Activated T-helper 1 cell treated with anti-CD3 and anti-CD28 coated beads, Interleukin-12 subunit alpha, Interleukin-12 subunit beta, Interleukin-2, Interleukin-4 antibody, amounts not matched to agents 30 ng/mL and 10 ng/mL and 1 ng/mL, durations not matched to agents 14 hours and 24 hours and 36 hours (primary cell): ENCODE measurements at places on chromosomes 7 and 10.

DNA sequence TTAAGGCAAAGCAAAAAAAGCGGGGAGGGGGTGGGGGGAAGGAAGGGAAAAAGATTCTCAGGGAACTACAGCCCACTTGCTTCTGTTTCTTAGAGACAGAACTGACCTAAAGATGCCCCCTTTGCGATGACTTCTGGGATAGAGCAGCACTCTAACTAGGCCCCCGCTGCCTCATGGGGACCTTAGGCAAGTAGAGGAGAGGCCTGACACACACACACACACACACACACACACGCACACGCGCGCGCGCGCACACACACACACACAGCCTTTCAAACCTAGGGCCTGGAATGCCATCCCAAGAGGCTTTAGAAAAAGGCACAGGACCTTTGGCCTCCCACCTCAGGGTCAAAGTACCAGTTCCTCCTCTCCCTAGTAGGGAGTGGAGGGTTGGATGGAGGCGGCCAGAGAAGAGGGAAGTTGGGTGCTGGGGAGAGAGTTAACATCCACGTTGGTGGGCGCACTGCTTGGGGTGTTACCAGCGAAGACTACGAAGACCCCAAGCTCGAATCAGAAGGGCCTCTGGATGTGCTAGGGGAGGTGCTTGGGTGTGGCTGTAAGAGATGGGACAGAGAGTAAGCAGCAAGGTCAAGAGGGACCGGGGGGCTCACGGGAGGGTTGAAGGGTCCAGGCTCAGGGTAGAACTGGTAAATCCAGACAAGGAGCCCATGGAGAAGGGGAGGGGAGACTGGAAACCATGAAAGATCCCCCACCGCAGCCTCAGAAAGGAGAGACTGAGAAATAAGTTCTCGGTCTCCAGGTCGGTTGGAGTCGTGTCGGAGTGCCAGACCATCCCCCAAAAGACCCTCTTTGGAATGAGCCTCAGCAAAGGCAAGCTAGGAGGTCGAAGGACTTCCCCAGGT lies 1.2 kb upstream of the COL1A2 start:
- H3K4me1 ChIP-seq: peaks cover 35% of the 10 kb centered on the region
- no peak overlapping the region for H3K27ac ChIP-seq
- DNase-seq: no peak
- H3K27me3 ChIP-seq: no peaks in the 10 kb centered on the region
- H3K36me3 ChIP-seq: no peaks in the 10 kb centered on the region

- H3K27ac ChIP-seq: no peak overlapping the region
- no peak overlapping the region for H3K4me3 ChIP-seq
- no peaks in the 10 kb centered on the region for H3K36me3 ChIP-seq
- no peaks in the 10 kb centered on the region for H3K4me1 ChIP-seq
Measured at GRCh38 chr10:37632641-37633040, 224.8 kb downstream of the ZNF248 start.

DNA sequence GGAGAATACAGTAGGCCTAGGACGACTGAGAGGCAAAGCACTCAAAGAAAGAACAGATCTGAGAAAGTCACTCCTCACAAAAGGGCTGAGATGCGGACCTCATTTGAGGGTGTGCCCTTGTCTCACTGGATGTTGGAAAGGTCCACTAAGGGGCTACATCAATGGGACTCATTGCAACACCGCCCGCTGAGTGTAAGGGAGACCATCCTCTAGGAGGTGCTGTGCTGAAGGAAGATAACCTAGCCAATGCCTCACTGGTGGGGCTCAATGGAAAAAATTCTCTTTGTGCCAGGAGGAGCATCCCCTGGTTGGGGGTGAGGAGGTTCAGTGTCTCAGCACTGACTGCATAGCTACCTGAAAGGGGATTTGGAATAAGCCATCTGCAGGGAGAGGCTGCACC lies 758.7 kb upstream of the CELF2 start:
- H3K4me3 ChIP-seq: no peak overlapping the region
- no peak overlapping the region for H3K27ac ChIP-seq
- no peaks in the 10 kb centered on the region for H3K36me3 ChIP-seq

DNA sequence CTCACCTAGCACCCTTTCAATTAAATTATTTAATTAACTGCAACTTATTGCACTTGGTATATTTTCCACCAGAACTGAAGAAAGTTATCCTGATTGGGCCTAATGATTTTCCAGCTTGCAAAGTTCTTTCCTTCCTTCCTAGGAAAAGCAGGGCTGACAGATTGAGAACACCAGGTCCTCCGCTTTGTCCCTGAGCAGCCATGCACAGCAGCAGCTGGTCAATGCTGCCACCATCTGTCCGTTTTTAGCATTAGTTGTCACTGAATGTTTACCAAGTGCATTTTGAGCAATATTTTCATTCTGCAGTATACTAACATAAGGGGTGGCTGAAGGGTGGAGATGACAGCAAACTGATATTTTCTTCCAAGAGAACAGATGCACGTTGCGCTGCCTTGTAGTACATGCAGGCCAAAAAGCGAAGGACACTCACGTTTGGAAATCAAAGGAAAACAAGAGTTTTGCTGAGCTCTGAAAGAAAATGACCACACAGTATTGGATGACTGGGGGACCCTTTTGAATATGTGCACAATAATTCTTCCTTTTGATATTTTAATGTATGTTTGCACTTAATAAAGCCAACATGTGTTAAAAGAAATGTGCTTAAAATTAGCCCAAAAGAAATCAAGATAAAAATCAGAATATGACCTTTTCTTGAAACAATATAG lies 248.8 kb upstream of the PTN start:
- no peak overlapping the region for H3K27ac ChIP-seq
- H3K4me3 ChIP-seq: no peak overlapping the region
- H3K27me3 ChIP-seq: no peaks in the 10 kb centered on the region
- H3K4me1 ChIP-seq: no peaks in the 10 kb centered on the region
- H3K36me3 ChIP-seq: no peaks in the 10 kb centered on the region

DNA sequence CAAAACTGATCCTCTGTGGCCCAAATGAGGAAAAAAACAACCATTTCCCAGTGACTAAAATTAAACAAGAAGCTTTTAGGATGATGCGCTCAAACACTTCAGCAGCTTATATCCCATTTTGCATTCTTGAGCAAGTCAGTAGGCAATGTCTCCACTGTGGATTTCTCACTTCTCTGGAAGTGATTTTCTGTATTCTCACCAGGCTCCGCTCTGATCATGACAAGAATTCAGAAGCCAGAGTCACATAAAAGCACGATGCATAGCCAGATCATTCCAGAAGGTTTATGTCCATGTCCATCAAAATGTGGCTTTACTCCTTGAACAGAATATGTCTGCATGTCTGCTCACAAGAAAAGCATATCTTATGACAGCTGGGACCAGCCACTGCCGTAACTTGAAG lies 481.4 kb downstream of the ADRA2A start:
- no peak for DNase-seq
- no peaks in the 10 kb centered on the region for H3K4me1 ChIP-seq
- no peaks in the 10 kb centered on the region for H3K36me3 ChIP-seq

DNA sequence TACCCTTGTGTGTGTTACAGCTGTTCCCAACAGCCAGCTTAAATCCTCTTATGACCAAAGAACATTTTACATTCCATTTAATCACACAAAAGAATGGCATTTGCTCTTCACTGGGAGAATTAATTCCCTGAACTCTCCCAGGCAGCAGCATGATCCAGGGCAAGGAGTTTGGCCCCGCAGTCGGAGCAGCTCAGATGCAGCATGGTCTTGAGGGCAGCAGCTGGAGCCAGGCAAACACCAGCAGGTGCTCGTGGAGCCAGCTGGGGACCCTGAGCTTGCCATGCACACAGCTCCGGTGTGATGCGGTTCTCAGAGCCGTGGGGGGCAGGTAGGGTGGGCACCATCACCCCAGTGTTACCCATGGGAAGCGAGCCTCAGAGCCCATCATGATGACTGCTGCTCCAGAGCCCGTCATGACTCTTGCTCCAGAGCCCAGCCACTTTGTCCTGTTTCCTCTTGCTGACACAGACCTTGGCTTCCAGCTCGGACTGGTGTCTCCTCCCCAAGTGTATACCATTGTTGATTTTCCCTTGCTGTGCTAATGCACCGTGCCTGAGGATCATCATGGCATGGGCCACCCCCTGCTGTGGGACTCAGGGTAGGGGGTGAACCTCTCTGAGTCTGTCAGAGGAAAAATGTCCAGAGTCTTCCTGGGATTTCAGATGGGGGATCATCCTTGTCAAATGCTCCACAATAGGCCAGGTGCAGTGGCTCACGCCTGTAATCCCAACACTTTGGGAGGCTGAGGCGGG lies 75.8 kb downstream of the ZRANB1 start:
- no peak overlapping the region for H3K4me3 ChIP-seq
- H3K4me1 ChIP-seq: peaks cover 4% of the 10 kb centered on the region
- no peak overlapping the region for H3K27ac ChIP-seq
- H3K27me3 ChIP-seq: peaks cover 8% of the 10 kb centered on the region
- DNase-seq: no peak

- no peak overlapping the region for H3K27ac ChIP-seq
- DNase-seq: no peak
- H3K4me1 ChIP-seq: peaks cover 16% of the 10 kb centered on the region
- H3K4me3 ChIP-seq: no peak overlapping the region
Measured at GRCh38 chr7:75596727-75597614, 104.9 kb downstream of the SPDYE5 start.

DNA sequence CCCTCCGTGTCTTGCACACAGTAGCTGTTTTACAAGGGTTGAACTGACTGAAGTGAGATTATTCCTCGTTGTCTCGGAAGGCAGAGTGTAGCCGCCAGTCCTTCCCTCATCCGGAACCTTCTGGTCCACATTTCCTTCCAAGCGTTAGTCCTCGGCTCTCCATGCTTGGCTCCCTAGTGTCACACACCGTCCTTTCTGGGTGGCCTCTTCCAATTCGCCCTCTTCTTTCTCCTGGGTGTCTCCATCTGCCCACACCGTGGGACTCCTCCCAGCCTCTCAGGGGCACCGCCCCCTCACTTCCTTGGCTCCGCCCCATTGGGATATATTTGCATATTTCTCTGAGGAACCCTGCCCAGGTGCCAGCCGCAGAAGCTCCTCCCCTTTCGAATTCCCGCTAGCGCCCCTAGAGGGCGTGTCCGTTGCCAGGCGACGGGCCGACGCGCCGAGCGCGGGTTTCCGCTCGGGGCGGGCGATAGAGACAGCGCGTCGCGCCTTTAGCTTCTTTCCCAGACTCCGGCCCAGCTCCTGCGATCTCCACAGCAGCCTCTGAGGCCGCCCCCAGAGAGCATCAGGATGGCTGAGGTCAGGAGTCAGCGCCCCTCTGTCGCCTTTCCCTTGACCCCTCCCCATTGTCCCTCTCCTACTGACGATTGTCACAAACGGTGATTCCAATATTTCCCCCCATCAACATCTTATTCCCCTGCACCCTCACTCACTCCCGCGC lies at the start of gene CFAP58:
Gene CFAP58, plus strand, starts transcription at position 509 of the 724 bp plus-strand sequence. Its CDS starts 65 bp downstream, at position 574.
- no peak within 1 kb of the TSS for H3K4me3 ChIP-seq
- no peaks in the 10 kb centered on the region for H3K36me3 ChIP-seq
- H3K27ac ChIP-seq: peak within 1 kb of the TSS; percentile 67
- peaks cover 2% of the 10 kb centered on the region for H3K27me3 ChIP-seq

DNA sequence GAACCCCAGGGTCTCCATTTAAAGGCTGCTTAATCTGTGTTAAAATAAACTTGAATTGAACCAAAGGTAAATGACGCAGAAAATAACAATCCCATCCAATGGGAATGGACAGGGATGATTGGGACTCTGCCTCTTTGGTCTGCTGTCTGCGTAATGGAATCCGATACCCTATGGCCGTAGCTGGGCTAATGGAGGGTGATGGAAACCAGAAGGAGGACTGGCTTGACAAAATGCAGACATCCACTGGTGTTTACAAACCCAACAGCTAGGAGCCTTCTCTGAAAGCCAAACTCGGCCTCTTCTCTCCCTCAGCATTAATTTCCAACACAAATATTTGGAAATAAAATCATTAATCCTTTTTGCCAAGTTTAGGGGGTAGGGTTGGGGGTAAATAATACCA lies 162.2 kb upstream of the CHST15 start:
- H3K36me3 ChIP-seq: no peaks in the 10 kb centered on the region
- no peak for DNase-seq
- H3K4me1 ChIP-seq: no peaks in the 10 kb centered on the region
- no peak overlapping the region for H3K4me3 ChIP-seq

- H3K27me3 ChIP-seq: no peaks in the 10 kb centered on the region
- no peaks in the 10 kb centered on the region for H3K36me3 ChIP-seq
- H3K27ac ChIP-seq: no peak overlapping the region
- H3K4me1 ChIP-seq: peaks cover 6% of the 10 kb centered on the region
- no peak for DNase-seq
Measured at GRCh38 chr7:47938574-47939165, 9.6 kb downstream of the PKD1L1 start.

DNA sequence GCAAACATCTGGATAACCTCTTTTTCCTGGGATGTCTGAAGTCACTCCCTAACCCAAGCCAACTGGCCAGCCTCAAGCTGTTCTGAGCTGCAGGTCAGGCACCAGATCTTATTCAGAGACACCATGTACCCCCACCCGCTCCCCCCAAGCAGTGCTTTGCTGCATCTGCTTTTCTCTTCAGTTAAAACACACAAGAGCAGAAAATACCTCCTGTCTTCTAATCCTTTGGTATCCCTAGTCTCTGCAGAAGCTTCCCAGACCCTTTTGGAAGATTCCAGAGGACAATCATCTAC lies 3.0 kb downstream of the ZNF488 start:
- H3K27ac ChIP-seq: no peak overlapping the region
- peaks cover 3% of the 10 kb centered on the region for H3K36me3 ChIP-seq
- no peak for DNase-seq
- H3K4me1 ChIP-seq: peaks cover 12% of the 10 kb centered on the region

DNA sequence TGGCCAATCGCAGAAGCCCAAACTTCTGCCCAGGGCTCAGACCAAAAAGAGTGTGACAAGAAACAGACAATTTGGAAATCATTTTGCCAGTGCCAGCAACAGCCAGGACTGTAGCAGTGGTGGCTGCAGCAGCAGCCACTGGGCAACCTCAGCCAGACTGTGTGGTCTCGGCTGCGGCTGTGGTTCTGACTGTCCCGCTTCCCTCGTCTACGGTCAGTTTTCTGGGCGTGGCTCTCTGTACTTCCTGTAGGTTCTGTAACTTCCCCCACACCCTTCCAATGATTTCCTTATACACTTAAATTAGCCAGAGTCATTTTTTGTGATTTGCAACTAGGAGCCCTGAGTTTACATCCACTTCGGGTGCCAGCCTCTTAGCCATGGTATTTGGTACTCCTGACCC lies 39.9 kb downstream of the CYTH3 start:
- DNase-seq: no peak
- H3K4me3 ChIP-seq: no peak overlapping the region
- no peak overlapping the region for H3K27ac ChIP-seq
- no peaks in the 10 kb centered on the region for H3K36me3 ChIP-seq
- peaks cover 6% of the 10 kb centered on the region for H3K4me1 ChIP-seq

DNA sequence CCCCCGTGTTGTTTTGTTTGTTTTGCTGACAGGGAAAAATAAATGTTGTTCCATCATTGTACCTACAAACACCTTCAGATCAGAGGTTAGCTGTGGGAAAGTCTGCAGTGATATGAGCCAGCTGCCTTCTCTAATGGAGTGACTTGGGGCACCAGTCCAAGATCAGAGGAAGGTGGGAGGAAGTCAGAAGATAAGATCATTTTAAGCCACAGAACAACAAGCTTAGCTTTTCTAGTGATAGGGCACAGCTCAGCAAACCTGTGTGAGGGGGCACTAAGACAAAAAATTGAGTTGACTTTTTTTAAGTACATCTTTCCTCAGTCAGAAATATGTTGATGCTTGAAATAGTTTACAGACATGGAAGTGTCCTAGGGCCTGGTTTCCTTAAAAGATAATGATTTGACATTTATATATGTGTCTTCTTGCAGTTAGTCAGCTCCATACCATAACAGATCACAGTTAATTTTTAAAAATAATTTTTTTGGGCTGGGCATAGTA lies 240.3 kb upstream of the KAT6B start:
- H3K36me3 ChIP-seq: peaks cover 17% of the 10 kb centered on the region
- H3K4me3 ChIP-seq: peak overlapping the region; percentile 82
- peaks cover 72% of the 10 kb centered on the region for H3K4me1 ChIP-seq
- DNase-seq: peak; percentile 47
- H3K27me3 ChIP-seq: no peaks in the 10 kb centered on the region
